ENCODE measurements at places on chromosomes 7 and 10.

DNA sequence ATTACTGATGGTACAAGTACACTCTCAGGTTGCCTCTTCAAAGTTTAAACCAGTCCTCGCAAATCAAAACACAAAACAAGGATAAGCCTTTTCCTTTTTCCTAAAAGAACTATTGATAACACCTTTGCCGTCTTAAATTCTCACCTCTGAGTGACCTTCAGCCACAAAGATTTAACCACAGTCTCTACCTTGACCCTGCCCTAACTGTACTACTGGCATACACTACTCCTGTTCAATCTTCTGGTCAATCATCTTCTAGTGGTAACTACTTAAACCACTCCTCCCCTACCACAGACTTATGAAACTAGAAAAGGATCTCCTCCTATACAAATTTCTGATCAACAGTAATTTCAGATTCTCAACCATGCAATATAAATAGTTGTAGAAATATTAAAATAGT lies 15.1 kb downstream of the UPF2 start:
- DNase-seq, result no peak

DNA sequence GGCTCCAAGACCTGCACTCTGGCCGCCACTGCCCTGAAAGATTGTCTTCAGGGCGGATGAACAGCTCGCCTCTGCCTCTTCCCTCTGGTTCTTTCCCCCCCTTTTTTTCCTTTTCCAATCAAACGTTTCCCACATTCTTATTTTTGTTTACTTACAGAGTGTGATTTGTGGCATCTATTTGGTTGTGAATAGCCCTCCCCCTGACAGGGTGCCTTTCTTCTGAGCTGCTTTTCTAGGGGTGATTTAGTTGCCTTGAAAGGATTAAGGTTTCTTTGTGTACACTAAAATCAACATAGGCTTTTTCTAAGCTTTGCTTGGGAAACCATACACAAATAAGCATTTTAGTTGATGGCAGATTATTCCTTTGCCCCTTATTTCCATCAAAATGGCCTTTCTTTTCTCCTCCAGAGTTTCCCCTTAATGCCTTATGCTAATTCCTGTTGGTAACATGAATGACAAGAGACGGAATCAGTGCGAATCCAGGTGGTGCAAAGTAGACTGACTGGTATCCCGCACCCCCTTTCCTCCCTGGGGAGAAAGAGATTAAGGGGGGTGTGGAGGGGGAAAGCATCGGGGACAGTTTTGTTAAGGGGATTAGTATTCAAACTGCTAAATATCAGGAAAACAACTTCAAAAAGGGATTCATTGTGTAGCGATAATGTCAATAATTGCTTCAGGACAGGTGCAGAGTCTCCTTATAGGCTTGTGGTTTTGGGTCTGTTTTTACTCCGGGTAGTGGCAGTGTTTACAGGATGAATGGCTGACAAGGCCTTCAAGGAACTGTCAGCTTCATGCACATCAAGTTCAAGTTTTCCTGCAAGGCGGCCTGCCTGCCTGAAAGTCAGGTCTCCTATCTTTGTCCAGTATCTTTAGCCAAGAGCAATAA lies 431.6 kb upstream of the GALNT17 start:
- no peak for DNase-seq

- DNase-seq, result peak; percentile 48
Observed at GRCh38 chr10:7763929-7764328, 23.9 kb downstream of the KIN start.

GRCh38 chr7:87944547-87944946 lies 10.5 kb downstream of the ADAM22 start:
- DNase-seq, result no peak
